Left lung (tissue), 14 donors: ENCODE measurements at places on chromosomes 7 and 10.

DNA sequence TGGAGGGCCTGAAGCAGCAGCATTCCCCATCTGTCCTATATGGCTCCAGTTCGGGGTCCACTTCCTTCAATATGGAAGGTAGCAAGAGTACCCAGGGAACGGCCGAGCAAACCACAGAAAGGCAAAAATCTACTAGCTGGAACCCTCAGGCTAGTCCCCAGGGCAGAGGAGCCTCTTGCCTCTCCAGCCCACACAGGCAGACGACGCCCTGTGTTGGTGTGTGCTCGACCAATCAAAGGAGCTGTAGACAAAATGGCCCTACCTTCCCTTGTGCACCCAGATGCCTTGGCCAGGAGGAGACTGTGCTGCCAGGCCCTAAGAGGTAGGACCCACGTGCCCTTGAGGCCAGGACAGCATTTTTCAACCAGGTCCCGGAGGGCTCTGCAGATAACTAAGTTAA is 91.5 kb downstream of the FAM53B start:
- no peak for DNase-seq

DNA sequence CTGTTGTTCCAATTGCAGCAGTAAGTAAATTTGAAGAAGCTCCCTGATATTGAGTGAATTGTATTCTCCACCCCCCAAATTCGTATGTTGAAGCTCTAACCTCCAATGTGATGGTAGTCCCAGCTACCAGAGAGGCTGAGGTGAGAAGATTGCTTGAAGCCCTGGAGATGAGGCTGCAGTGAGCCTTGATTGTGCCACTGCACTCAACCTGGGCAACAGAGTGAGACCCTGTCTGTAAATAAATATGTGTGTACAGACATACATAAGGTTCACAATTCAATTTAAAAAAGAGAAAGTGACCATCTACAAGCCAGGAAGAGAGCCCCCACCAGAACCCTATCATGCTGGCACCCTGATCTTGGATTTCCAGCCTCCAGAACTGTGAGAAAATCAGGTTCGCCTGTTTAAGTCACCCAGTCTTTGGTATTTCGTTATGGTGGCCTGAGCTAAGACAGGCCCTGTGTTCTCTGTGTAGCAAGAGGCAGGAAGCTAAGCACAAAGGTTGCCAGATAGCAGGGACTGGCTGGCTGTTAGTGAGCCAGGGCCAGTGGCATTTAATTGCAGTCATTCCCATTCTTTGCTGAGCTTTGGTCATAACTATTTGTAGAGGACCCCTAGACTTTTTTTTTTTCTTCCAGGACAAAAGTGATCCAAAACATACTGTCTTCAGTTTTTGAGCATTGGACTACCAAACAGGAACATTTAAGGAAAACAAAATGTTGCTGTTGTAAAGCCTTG is 45.6 kb downstream of the AUTS2 start:
- DNase-seq = no peak

- no peak for DNase-seq
Measured at GRCh38 chr10:43980715-43981114, 332.0 kb upstream of the ZNF32 start.

DNA sequence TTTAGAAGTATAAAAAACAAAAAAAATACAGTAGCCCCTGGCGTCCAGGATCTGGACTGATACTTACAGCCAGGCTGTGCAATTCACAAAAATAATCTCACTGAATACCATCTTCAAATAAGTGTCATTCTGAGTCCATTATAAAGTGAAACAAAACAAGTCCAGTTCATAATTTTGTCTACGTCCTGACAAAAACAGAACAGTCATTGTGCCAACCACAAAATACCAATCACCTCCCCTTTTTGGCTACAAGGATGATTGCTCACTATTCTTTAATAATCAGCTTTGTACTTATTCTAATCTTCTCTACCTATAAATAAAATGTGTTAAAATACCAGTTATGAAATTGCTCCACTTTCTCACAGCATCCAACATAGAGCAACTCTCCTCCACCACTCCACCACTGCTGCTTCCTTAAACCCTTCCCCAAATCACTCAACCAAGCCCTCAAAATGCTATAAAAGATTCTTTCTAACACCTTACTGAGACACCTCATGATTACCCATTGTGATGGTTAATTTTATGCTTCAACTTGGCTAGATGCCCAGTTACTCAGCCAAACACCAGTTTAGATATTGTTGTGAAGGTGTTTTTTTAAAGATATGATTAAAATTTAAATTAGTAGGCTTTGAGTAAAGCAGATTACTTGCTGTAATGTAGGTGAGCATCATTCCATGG is 479.8 kb upstream of the SEMA3A start:
- no peak for DNase-seq

GRCh38 chr10:62733654-62734293 is 70.7 kb upstream of the ADO start:
- no peak for DNase-seq

- no peak for DNase-seq
Measured at GRCh38 chr10:24488631-24489030, 235.1 kb downstream of the ARHGAP21 start.

DNA sequence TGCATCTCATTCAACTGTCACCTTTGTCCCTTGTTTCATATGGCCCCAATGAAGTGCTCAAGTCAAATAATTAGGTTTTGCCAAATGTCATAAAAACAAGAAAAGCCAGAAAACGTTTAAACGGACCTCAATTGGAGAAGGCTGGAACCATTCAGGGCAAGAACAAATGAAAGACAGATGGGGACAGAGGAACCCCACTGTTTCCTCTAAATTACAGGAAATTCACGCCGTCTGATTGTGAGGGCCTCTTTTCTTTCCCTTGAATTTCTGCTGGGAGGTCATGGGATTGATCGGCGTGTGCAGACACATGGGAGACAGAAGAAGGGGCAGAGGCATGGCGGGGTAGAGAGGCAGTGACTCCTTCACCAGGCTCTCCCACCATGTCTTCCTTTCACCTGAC is 656.4 kb downstream of the KCNMA1 start:
- DNase-seq = no peak

DNA sequence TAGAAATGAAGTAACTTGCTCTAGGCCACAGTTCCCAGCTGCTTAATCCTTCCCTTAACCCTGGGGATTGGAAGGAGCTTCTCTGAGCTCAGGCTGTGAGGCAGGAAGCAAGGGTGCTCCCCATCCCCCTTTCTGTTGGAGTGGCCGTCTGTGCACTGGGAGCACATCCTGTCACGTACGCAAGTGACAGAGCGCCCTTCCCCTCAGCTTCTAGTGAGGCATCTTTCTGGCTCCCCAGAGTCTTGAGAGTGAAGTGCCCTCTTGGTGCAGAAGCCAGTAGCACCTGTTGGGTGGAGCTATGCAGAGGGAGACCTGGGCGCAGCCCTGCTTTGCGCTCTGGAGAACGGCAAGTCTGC is 47.8 kb downstream of the SHH start:
- DNase-seq = no peak

GRCh38 chr7:107924841-107925504 is 34.0 kb downstream of the DLD start:
- no peak for DNase-seq

DNA sequence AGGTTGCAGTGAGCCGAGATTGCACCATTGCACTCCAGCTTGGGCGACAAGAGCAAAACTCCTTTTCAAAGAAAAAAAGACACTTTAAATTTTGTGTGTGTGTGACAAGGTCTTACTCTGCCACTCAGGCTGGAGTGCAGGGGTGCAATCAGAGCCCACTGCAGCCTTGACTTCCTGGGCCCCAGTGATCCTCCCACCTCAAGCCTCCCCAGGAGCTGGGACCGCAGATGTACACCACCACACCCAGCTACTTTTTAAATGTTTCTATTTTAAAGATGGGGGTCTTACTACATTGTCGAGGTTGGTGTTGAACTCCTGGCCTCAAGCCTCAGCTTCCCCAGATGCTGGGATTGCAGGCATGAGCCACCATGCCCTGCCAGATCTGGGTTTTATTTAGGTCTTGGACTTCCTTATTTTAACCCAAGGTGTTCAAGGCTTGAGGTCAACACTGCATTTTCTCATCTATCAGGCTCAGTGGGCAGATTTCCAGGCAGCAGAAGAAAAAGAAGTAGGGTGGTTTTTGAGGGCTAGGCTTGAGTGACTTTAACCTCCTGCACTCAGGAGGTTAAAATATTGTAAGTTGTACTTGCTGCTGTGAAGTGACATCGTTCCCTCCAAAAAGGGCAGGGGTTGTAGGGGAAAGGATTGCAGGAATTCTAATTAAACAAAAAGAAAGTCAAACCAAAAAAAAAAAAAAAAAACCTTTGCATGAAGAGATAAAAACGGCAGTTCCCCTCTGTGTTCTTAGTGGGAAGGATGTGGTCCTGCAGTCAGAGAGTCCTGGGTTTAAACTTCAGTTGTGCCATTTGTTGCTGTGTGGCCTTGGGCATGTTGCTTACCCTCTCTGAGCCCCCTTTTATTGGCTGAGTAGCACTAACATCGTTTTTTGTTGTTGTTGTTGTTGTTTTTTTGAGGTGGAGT is 71.5 kb downstream of the CARD11 start:
- no peak for DNase-seq

- no peak for DNase-seq
Measured at GRCh38 chr10:12628153-12628552, 278.8 kb downstream of the CAMK1D start.
